Bronchus fibroblast of lung (primary cell): ENCODE measurements at places on chromosomes 5 and 9. TPM values are rescaled to one million over a fixed set of nuclear protein-coding genes. Genes with fewer than 3 reads are reported as not detected.

The NCBP1 gene
- total RNA-seq = 25.3 and 27.2 TPM in 2 replicates

The SMAD5 gene
- 28.6 and 39.5 TPM in 2 replicates for total RNA-seq

The F2RL2 gene
- total RNA-seq = 8.3 and 9.1 TPM in 2 replicates

The COL5A1 gene
- 74.3 and 74.5 TPM in 2 replicates for total RNA-seq

The SLC4A9 gene
- total RNA-seq = not detected in 2 replicates

The TNC gene
- total RNA-seq = 39.7 and 41.3 TPM in 2 replicates

The SMU1 gene
- 15.9 and 16.1 TPM in 2 replicates for total RNA-seq

The ACTBL2 gene
- 0.15 and 0.34 TPM in 2 replicates for total RNA-seq

The PIP5K1B gene
- not detected in 2 replicates for total RNA-seq

The LARP1 gene
- total RNA-seq = 64.7 and 67.8 TPM in 2 replicates

The VPS13A gene
- 4.6 and 6.1 TPM in 2 replicates for total RNA-seq

The RASGRF2 gene
- total RNA-seq = 4.9 and 5.7 TPM in 2 replicates
